Stimulated activated CD8-positive, alpha-beta memory T cell treated with anti-CD3 and anti-CD28 coated beads, Interleukin-7, amount 100 ng/mL, for 48 hours (primary cell): ENCODE measurements at places on chromosomes 7 and 10.

DNA sequence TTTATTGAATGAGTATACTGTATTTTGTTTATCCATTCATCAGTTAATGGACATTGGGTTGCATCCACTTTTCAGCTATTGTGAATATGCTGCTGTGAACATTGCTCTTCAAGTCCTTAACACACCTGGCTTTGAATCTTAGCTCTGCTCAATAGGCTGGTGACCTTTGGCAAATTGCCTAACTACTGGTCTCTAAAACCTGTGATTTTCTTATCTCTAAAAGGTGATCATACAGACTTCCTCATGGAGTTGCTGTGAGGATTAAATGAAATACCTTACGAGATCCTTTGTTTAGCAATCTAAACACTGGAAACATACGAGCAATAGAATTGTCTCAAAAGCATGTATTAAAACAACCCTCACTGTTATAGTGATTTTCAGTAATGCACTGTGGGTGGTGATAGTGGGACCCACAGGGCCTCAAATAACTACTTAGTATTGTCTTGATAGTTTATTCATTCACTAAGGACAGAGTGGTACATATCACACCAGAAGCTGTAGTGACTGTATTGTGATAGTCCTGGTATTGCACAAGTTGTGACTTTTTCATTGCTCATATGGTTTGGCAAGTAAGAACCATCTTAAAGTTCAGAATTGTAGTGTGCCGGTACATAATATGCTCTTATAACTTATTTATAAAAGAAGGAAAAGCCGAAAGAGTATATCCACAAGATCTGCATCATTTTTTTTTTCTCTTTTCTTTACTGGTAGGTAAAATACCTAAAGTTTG lies 257.6 kb downstream of the EXOC4 start:
- DNase-seq, result no peak

DNA sequence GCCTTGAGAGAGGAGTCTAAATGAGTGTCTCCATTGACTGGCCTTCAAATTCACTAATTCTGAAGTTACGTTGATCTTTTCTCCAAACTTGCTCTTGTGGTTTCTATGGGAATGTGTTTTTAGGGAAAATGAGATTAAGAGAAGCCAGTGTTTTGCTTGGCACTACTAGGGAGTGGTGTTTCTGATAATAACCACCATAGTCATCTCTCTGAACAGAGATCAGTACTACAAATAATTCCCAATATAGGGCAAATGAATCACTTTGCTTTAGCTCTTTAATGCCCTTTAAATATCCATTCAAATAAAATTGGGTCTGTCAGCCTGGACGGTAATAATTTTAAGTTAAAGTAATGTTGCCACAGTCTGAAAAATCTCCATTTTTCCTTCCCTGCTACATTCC lies 90.8 kb downstream of the NRF1 start:
- DNase-seq, result no peak

DNA sequence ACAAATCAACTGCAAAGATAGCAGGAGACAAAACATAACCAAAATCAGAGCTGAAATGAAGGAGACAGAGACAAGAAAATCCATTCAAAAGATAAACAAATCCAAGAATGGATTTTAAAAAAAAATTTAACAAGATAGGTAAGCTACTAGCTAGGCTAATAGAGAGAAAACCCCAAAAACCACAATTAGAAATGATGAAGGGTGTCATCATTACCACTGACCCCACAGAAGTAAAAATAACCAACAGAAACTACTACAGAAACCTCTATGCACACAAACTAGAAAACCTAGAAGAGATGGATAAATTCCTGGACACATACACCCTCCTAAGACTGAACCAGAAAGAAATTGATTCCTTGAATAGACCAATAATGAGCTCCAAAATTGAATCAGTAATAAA lies 117.6 kb downstream of the DNAJC1 start:
- no peak for DNase-seq

- DNase-seq, result no peak
Observed at GRCh38 chr10:131724169-131724545, 176.7 kb upstream of the PPP2R2D start.

- no peak for DNase-seq
Observed at GRCh38 chr10:25758041-25758457, 176.0 kb upstream of the MYO3A start.

GRCh38 chr10:70906031-70906783 lies 17.8 kb upstream of the PCBD1 start:
- no peak for DNase-seq

- DNase-seq, result no peak
Observed at GRCh38 chr10:28777911-28778310, 100.6 kb downstream of the BAMBI start.

GRCh38 chr10:106941297-106942034 lies 223.0 kb downstream of the SORCS1 start:
- no peak for DNase-seq

GRCh38 chr7:138257459-138258196 lies 181.4 kb downstream of the AKR1D1 start:
- DNase-seq, result no peak

GRCh38 chr7:80611779-80612178 lies 26.7 kb upstream of the CD36 start:
- no peak for DNase-seq

DNA sequence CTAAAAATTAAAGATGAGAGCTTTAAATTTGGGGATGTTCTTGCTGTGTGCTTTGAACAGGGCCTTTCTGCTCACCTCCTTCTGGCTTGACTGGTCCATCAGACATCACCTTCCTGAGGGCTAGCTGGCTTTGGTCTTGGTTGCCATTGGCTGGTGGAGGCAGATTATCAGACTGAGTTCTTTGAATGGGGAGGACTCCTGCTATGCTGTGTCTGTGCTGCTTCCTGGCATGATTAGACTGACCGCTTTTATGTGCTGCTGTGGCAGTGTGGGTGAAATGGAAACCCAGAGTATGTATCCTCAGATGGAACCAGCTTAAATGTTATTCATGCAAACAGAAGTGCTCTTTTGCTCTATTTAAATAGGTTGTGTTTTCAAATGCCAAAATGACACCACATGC lies 341.6 kb downstream of the PCLO start:
- DNase-seq, result no peak

DNA sequence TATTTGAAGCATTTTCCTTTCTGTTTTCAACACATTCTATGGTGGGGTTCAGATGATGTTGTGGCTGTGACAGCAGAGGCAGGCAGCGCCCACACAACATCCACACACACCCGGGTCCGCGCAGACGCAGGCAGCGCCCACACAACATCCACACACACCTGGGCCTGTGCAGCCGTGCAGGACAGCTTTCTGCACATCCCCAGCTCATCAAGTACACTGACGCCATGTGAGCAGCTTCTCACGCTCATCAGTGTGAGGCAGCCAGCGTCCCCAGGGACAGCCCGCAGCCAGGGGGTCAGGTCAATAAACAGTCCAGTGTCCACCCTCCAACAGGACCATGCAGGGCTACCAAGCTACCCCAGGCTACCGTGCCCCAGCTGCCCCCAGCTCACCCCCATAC lies 272.8 kb upstream of the TCERG1L start:
- no peak for DNase-seq

- DNase-seq, result no peak
Observed at GRCh38 chr10:120328647-120329046, 128.4 kb upstream of the PLPP4 start.

DNA sequence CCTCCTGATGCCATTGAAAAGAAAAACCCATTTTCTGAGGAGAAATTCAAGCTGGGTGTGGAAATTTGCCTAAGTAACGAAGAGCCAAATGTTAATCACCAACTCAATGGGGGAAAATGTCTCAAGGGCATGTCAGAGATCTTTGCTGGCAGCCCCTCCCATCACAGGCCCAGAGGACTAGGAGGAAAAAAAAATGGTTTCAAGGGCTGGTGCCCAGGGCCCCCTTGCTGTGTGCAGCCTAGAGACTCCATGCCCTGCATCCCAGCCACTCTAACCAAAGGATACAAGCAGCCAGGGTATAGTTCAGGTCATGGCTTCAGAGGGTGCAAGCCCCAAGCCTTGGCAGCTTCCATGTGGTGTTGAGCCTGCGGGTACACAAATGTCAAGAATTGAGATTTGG lies 106.3 kb downstream of the ALOX5 start:
- no peak for DNase-seq

DNA sequence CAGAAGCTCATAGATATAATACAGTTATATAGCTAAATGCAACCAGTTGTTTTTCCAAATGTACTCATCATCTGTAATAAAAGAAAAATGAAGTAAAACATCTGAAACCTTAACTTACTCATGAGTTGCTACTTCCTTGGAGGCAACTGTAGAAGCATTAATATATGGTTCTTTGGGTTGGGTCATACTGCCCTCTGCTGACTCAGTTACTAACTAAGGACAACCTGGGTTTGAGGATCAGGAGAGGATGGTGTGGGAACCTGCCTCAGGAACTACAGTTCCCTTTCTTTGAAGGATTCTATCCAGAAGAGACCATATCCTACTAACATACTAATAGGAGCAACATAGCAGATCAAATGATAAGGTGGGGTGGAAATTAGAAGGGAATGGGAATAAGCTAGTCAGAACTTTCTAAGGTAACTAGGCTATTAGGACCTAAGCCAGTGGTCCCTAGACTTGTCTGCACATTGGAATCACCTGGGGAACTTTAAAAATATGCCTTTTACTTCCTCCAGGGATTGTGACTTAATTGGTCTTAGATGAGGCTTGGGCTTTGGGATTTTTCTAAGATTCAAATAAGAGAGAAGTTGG lies 20.7 kb downstream of the COX15 start:
- DNase-seq, result no peak

- DNase-seq, result no peak
Observed at GRCh38 chr10:128066870-128067382, 59.3 kb downstream of the MKI67 start.

DNA sequence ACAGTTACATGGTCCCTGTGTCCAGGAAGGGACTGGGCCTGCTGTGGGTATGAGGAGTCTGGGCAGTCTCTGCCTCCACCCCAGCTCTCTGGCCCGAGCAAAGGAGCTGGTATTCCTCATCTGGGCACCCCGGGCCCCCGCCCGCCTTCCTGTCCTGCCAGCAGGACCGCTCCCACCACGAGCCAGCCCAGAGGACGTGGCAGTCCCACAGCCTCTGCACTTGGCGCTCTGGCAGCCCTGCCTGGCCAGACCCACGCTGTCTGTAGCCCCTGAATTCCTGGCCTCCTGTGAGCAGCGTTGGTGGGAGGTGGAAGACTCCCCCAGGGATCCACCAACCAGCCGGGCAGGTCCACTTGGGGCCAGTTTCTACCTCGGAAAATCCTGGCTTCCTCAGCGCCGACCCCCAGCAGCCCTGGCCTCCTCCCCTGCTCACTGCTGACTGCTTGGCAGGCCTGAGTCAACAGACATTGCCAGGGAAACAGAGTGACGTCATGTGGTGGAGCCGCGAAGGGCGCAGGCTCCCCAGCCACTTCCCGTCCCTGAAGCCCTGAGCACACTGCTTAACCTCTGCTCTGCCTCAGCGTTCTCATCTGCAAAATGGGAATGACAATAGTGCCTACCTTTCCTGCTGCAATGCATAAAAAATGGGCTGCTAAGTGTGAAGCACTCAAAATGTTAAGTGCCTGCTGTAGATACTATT lies 21.6 kb upstream of the LIMK1 start:
- DNase-seq, result peak; percentile 46

DNA sequence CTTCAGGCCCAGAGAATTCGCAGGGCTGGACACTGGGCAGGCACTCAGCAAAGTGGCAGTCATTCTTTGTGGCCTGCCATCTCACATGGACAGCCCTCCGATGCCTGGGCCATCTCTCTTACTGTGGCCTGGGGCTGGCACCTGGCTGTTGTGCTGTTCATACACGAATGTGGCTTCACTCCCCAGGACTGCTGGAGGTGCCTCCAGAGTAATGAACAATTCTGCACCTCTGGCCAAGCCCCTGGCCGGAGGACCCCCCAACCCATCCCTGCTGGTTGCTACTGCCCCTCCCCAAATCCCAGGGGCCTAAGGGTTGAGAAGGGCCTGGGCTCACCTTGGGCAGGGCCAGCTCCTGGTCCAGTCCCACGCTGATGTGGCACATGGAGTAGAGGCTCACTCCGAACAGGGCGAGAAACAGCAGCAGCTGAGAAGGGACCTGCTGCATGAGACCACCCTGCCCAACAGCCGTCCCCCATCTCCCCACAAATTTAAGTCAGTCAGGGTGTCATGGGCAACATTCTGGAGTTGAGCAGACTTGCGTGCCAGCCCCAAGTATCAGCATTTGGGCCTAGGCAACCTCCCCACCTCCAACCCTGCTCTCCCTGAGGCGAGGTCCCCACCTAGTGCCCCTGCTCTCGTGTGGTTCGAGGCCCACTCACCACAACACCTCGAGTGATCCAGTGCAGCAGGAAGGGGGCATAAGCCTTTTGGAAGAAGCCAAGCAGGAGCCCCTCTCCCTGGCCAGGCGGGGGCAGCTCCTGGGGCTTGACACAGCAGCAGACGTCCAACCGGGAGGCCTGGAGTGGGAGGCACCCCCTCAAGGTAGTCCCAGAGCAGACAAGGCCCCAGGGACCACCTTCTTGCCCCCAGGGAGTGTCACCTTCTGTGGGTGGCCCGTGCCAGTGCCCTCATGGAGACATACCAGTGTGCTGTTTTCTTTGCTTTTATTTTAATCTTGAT lies 9.4 kb downstream of the NPC1L1 start:
- DNase-seq, result no peak

DNA sequence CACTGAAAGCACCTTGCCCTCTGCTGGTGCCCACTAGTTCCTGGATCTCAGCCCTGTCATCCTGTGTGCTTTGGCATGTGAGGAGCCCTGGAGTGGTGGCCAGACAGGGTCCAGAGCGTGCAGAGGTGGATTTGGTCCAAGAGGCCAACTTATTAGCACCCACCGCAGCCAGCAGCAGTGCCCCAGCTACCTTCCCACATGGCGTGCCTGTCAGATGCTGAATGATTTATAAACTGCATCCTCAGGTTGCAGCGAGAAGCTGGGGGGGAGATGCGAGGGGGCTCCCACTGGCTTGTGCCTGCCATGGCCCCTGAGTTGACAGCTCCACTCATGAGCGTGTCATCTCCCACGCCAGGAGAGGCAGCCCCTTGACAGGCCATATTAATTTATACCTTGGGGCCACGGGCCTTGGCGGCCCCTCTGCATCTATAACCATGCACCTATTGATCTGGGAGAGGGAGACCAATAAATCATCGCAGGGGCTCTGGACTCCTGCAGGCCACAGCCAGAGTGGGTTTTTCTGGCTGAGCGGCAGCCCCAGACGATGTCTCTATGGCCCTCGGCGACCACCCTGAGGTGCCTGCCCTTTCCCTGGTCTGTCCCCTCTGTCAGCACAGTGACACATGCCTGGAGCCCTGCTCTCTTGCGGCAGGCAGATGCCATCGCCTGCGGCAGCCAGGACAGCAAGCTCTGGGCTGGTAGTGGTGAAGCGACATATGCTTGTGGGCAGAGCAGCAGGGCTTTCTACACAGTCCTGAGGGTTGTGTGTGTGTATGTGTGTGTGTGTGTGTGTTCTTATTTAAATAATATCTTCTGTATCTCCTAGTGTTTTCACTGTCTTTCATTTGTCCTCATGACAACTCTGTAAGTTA lies 120.8 kb downstream of the CDH23 start:
- no peak for DNase-seq

GRCh38 chr7:106523482-106523881 lies 137.5 kb downstream of the CCDC71L start:
- no peak for DNase-seq
